ENCODE measurements at places on chromosomes 2 and 18. TPM values are rescaled to one million over a fixed set of nuclear protein-coding genes. Genes with fewer than 3 reads are reported as not detected.

DNA sequence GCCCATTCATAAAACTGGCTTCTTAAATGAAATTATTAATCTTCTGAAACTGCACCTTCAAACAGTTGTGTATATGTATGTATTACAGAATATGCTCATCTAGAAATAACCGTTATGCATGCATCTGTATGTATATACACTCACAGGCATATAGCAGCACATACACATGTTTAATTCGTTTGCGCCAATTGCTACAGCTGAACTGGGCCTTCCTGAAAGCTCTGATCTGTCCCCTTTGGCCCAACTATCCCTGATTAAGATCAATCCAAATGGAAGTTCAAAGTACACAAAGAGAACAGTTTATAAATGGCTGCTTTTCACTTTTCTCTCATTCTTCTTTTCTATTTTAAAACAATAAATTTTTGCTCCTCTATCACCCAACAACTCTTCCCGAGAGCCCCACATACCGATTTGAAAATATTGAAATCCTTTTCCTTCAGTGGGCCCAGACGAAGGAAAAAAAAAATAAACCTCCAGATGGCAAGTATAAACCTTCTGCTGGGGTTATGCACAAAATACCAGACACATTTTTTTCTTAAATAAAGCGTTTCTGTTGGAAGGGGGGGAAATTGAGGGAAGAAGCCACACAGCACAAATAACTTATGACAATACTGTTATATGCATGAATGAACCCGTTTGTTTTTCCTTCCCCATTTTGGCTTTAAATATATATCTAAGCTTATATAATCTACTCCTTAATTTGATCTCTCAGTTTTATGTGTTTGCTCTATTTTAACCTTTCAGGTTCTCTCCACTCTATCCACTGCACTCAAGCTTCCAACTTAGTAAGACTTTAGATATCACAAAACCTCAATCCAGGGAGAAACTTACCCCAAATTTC, 267.3 kb downstream of the TCF4 start:
- no peaks in the 10 kb centered on the region for H3K36me3 ChIP-seq
- no peak overlapping the region for H3K27ac ChIP-seq
- DNase-seq = no peak
- H3K27me3 ChIP-seq = peaks cover 73% of the 10 kb centered on the region
- H3K4me3 ChIP-seq = peak overlapping the region; percentile 75

Gene GREB1
- total RNA-seq = 78.8 TPM

DNA sequence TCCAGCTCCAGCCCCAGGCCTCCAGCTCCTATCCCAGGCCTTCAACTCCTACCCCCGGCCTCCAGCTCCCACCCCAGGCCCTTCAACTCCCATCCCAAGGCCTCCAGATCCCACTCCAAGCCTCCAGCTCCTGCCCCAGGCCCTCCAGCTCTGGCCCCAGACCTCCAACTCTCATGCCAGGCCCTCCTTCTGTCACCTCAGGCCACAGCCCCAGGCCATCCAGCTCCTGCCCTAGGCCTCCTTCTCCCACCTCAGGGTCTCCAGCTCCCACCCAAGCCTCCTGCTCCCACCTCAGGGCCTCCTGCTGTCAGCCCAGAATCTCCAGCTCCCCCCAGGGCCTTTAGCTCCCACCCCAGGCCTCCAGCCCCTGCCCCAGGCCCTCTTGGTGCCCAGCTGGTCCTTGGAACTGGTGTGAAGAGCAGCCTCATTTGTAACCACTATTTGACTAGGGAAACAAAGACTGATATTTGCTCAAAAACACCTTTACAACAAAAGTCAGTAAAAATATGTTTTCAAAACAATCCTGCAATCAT, 67.8 kb upstream of the SALL3 start:
- no peak overlapping the region for H3K4me3 ChIP-seq
- no peaks in the 10 kb centered on the region for H3K4me1 ChIP-seq
- no peak overlapping the region for H3K27ac ChIP-seq
- peaks cover 6% of the 10 kb centered on the region for H3K27me3 ChIP-seq
- no peaks in the 10 kb centered on the region for H3K36me3 ChIP-seq

DNA sequence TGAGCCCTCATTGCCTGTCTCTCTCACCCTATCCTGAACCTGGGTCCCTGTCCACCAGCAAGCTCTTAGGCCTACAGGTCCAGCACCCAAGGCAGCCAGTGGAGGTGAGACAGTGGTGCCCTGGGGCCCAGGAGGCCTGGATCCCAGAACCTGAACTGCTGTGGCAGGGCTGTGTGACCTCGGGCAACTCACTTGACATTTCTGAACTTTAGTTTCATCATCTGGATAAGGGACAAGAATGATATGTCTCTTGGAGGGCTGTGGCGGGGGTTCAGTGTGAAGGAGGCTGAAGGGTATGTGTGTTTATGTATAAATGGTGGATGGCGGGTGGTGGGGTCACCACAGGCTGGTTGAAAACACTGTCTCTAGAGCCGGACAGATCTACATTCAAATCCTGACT, 10.9 kb downstream of the CIB4 start:
- no peak for DNase-seq
- no peak overlapping the region for H3K4me3 ChIP-seq
- H3K36me3 ChIP-seq = no peaks in the 10 kb centered on the region
- H3K4me1 ChIP-seq = peaks cover 19% of the 10 kb centered on the region
- H3K27me3 ChIP-seq = peaks cover 7% of the 10 kb centered on the region

Gene RPL37A
- total RNA-seq = 2,721 TPM

Gene SKA1
- total RNA-seq = 13.5 TPM

Gene ADRA2B
- total RNA-seq = 0.91 TPM

- no peak overlapping the region for H3K4me3 ChIP-seq
- H3K36me3 ChIP-seq = no peaks in the 10 kb centered on the region
- H3K4me1 ChIP-seq = peaks cover 4% of the 10 kb centered on the region
- peaks cover 37% of the 10 kb centered on the region for H3K27me3 ChIP-seq
- no peak overlapping the region for H3K27ac ChIP-seq
Observed at GRCh38 chr2:11368059-11368572, 23.7 kb upstream of the ROCK2 start.

DNA sequence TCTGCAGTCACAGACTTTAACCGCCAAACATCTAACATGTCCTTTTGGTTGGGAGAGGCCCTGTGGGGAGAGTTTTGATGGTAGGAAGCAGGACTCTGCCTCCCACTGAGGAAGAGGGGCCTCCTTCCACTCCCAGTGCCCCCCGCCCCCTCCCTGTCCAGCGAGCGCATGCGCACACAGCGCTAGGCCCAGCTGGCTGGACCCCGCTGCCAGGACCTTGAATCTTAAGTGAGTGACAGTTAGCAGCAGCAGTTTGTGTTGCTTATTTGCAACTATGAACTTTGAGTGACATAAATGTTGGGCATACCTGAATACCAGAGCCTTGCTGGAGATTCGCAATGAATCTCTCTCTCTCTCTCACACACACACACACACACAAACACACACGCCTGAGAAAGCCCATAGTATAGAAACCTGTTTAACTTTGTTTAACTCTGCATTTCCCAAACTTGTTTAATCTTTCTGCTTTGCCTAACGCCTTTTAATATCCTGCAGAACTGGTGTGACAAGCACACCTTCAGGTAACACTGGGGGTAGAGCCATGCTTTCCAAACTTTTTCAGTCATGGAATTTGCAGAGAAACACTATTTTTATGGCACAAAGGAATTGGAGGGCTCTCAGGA, 134.6 kb upstream of the SMAD2 start:
- no peak overlapping the region for H3K27ac ChIP-seq
- peaks cover 3% of the 10 kb centered on the region for H3K4me1 ChIP-seq
- peaks cover 20% of the 10 kb centered on the region for H3K27me3 ChIP-seq
- no peaks in the 10 kb centered on the region for H3K36me3 ChIP-seq
- no peak overlapping the region for H3K4me3 ChIP-seq
- DNase-seq = no peak

DNA sequence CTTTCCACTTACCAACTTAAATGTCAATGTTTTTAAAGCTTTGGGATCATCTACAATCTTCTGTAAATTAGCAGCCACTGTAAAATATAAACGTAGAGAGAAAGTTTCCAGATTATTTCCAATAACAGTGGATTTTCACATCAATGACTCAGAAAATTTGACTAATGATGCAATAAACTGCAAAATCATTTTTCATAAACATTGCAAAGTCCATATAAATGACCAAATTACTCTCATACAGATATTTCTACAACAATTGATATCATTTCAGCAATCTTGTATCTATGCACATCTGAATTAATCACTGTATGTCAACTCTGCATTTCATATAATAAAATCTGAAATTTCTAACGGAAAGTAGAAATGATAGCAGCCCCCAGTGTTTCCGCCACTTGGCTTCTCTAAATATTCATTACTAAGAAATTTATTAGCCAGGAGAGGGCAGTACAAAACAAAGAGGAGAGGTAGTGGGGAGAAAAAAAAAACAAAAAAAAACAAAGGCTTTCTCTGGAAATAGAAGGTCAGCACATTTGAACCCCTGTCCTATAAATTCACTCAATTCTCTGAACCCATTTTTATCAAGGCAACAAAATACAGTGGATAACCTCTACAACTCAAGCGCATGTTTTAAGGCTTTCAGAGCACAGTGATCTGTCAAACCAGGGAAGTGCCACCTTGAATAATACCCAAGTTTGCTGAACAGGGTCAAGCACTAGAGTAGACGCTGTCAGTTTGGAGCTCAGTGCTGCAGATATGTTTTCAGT, 282.6 kb downstream of the STK39 start:
- no peak for DNase-seq
- no peak overlapping the region for H3K4me3 ChIP-seq
- peaks cover 22% of the 10 kb centered on the region for H3K36me3 ChIP-seq
- peak overlapping the region; percentile 35 for H3K27ac ChIP-seq
- H3K4me1 ChIP-seq = no peaks in the 10 kb centered on the region

DNA sequence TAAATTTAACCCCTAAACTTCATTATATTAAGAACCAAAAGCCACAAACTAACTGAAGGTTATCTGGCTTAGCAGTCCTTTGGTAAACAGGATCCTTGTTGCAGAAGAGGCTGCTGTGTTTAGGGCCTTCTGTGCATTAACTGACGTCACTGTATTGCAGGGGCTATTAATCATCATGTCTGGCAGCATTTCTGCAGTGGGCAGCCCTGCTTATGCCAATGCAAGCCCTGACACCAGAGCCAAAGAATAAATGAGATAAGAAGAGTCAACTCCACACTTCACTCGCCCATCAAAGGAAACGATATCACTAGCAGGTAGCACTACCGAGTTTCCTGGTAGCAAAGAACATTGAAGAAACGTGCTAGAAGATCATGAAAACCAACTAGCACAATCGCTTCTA, 110.6 kb downstream of the PLEKHM3 start:
- H3K27ac ChIP-seq = peak overlapping the region; percentile 60
- H3K36me3 ChIP-seq = peaks cover 16% of the 10 kb centered on the region
- H3K4me1 ChIP-seq = peaks cover 31% of the 10 kb centered on the region
- H3K27me3 ChIP-seq = no peaks in the 10 kb centered on the region
- DNase-seq = no peak

Gene HMSD
- 5.5 TPM for total RNA-seq

DNA sequence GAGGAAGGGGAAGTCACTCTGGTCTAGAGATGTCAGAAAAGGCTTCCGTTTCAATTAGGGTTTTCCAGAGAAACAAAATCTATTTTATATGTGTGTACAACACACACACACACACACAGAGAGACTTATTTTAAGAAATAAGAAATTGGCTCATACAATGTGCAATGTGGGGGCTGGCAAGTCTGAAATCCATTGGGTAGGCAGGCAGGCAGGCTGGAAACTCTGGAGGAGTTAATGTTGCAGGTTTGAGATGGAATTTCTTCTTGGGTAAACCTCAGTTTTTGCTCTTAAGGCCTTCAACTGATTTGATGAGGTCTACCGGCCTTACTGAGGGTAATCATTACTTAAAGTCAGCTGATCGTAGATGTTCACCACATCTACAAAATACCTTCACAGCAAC, 62.6 kb downstream of the MDH1 start:
- H3K27ac ChIP-seq = no peak overlapping the region
- no peaks in the 10 kb centered on the region for H3K27me3 ChIP-seq
- H3K36me3 ChIP-seq = no peaks in the 10 kb centered on the region
- no peak for DNase-seq
- H3K4me3 ChIP-seq = no peak overlapping the region

DNA sequence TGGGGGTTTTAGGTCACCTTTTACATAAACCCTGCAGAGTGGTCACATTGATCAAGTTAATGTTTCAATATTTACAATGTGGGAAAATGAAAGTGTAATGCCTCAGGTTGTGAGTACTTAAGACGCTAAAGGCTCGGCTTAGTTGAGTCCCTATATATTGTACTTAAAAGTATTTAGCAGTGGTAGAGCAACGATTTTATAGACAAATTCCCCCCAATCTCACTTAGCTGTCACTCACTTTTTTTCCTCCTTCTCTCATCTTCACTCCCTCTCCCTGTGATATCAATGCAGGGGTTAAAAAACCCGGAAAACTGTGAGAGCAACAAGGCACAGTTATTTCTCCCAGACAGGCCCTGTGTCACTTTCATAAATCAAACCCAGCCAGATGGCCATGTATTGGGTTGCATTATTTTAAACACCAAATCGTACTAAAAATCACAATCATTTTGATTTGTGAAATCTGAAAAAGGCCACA, 5.4 kb downstream of the POU3F3 start:
- H3K27me3 ChIP-seq = peaks cover 80% of the 10 kb centered on the region
- no peak overlapping the region for H3K4me3 ChIP-seq
- no peak for DNase-seq
- peaks cover 10% of the 10 kb centered on the region for H3K4me1 ChIP-seq
- H3K36me3 ChIP-seq = no peaks in the 10 kb centered on the region

Gene MYO5B
- 44.1 TPM for total RNA-seq

DNA sequence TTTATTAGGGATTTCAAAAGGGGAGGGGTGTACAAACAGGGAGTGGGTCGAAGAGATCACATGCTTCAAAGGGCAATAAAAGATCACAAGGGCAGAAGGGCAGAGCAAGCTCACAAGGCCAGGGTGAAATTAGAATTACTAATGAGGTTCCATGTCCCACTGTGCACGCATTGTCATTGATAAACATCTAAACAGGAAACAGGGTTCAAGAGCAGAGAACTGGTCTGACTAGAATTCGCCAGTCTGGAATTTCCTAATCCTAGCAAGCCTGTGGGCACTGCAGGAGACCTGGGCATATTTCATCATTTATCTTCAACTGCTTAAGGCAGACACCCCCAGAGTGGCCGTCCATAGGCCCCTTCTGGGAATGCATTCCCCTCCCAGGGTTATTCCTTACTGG, 408.2 kb downstream of the ZNF804A start:
- no peaks in the 10 kb centered on the region for H3K36me3 ChIP-seq
- no peak overlapping the region for H3K4me3 ChIP-seq
- H3K27me3 ChIP-seq = no peaks in the 10 kb centered on the region
- no peak for DNase-seq
- no peaks in the 10 kb centered on the region for H3K4me1 ChIP-seq
- no peak overlapping the region for H3K27ac ChIP-seq

Gene RAPGEF4
- 11.9 TPM for total RNA-seq

Gene EMX1
- total RNA-seq = 0.71 TPM

DNA sequence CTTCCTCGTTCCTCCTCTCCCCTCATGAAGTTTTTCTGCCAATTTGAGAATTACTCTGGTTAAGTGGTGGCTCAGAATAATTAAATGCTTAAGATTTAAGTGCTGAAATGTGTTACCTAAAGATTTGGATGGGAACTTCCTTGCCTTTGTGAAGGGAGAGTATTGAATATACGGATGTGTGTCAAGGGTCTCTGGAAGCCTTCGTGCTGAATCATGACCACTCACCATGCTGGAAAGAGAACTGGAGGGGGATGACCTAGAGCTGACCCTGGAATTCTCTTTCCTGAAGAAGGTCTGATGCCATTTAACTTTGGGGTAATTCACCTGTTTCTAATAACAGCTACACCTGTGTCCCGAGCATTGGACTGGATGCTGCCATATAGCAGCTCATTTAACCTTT, 2.2 kb downstream of the MOCOS start:
- H3K36me3 ChIP-seq = no peaks in the 10 kb centered on the region
- no peak overlapping the region for H3K27ac ChIP-seq
- no peak overlapping the region for H3K4me3 ChIP-seq
- DNase-seq = no peak
- peaks cover 54% of the 10 kb centered on the region for H3K27me3 ChIP-seq

Data from progenitor cell of endocrine pancreas (in vitro differentiated cells).